Activated CD4-positive, alpha-beta T cell treated with anti-CD3 and anti-CD28 coated beads for 4 hours (primary cell): ENCODE measurements at places on chromosomes 7 and 10.

DNA sequence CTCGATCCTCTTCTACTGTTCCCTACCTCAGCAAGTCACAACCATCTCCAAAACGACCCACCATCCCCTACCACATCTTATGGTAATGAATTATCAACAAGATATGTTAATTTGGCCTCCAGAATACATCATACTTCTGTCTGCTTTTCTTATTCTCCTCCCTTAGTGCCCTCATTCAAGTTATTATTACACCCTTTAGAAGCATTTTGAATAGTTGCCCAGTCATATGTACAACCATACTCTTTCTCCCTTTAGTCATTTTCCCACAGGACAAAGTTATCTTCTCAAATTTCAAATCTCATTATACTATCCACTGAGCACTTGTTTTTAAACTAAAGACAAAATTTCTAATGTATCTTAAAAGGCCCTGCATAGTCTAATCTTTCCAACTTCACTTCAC, 71.0 kb downstream of the GNAT3 start:
- no peak for DNase-seq

GRCh38 chr10:49153971-49154370, 20.1 kb upstream of the FAM170B start:
- DNase-seq = no peak

GRCh38 chr10:124535731-124536495, 74.3 kb downstream of the LHPP start:
- no peak for DNase-seq

GRCh38 chr7:94301024-94301586, 93.6 kb upstream of the COL1A2 start:
- DNase-seq = no peak

- no peak for DNase-seq
Observed at GRCh38 chr7:151313857-151314256, 27.8 kb upstream of the NUB1 start.

GRCh38 chr7:57415326-57415725, 34.7 kb upstream of the ZNF716 start:
- DNase-seq = no peak

DNA sequence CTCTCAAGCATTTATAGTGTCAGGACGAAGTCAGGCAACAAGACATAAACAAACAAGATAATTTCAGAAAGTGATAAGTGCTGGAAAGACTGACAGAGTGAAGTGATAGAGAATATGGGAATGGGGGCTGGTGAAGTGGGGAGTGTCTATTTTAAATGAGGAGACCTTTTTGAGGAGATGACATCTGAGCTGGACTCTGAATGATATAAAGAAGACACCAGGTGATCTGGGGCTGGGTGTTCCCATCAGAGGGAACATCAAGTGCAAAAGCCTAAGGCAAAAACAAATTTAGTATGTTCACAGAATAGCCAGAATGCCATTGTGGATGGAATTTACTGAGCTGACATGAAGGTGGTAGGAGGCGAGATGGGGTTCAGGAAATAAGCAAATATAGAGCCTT, 83.4 kb downstream of the PPP1R3A start:
- DNase-seq = no peak

DNA sequence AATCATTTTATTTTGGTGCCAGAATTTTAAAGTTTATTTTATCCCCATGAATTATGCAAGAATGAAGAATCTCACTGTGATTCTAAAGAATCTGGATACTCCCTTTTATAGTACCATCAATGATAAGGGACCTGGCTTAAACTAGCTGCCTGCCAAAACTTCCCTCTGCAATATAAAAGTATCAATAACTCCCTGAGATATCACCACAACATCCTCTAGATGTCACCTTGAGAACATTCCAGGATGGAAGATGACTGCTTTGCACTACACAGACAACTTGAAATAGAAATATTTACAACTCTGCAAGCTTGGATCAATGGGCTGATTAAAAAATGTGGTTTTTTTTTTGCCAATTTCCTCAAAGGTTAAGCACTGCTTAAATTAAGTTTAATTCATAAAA, 142.1 kb downstream of the SLC25A13 start:
- no peak for DNase-seq

DNA sequence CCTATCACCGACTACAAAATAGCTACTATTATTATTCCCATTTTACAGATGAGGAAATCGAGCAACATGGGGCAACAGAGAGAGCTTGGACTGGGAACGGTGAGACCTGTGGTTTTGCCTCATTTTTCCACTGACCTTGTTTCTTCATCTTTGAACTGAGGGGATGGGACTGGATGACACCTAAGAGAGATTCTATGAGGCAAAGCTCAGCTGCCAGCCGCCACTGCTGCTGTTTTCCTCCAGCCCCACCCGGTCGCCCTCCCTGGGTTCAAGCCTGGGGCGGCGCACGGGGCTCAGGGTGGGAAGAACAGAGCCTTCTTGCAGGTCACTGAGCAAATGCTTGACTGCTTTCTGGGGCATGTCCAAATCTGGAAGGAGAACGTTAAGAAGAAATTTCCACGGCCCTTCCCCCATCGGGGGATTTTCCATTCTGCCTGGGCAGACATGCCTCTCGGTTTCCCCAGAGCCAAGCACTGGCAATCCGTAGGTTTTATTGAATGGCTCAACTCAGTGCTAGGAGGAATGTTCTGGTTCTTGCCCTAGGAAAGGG, 12.3 kb downstream of the DDIT4 start:
- no peak for DNase-seq

GRCh38 chr7:3029138-3029537, 14.5 kb downstream of the CARD11 start:
- no peak for DNase-seq

- no peak for DNase-seq
Observed at GRCh38 chr7:50212666-50213621, 91.6 kb upstream of the IKZF1 start.

- DNase-seq = no peak
Observed at GRCh38 chr10:20466731-20467130, 430.4 kb downstream of the NEBL start.

DNA sequence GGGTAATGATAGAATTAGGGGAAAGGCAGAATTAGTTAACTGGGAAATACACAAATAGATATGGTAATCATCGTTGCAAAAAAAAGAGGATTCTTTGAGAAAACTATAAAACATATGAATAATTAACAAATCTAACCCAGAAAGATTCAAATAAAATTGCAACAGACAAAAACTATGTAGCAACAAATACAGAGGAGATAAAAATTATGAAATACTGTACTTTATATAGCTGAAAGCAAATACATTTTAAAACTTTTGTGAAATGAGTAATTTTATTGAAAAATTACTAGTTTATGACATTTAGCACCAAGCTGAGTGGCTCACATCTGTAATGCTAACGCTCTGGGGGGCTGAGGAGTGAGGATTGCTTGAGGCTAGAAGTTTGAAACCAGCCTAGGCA, 356.7 kb downstream of the CALN1 start:
- DNase-seq = no peak

GRCh38 chr7:20038676-20039075, 178.5 kb downstream of the MACC1 start:
- no peak for DNase-seq

DNA sequence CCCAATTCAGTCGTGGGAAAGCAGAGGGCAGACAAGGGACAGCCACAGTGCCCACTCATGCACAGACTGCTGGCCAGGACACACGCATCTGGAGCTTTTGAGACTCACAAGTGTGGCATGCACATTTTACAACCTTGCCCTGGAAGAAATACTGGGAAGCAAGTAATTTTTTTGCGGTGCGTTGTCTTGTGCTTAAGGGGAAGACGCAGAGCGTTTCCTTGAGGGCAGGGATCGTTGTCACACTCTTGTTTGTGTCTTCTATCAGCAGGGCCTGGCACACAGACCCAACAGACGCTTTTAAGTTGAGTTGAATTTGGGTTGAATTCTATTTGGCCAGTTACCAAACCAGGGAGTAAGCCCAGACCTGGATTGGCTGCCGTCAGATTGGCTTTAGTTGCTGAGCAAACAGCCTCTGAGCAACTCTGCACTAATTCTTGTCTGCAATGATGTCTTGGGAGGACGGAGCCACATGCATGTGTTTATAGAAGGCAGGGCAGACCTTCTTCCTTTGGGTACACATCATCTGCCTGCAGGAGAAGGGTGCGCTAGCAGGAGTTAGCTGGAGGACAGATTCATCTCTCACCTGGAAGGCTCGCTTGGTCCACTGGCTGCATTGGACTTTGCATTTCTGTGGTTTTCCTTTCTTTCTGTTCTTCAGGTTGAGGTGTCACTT, 38.4 kb downstream of the IL2RA start:
- no peak for DNase-seq

DNA sequence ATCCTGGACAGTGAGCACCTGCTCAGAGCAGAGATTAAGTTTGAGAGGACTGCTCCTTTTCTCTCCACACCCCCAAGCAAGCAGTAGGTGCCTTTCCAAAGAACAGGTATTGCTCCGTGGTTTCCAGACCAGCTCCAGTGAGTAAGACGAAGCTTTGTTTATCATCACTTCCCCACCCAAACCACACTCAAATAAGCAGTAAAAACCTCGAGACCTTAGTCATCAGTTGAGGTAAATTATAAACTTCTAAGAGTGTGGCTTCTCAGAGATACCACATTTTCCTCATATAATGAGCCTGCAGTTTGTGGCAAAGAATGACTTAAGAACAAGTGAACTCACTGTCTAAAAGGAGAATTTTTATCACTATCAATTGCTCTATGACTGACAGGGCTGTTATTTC, 50.0 kb upstream of the GRB10 start:
- no peak for DNase-seq

DNA sequence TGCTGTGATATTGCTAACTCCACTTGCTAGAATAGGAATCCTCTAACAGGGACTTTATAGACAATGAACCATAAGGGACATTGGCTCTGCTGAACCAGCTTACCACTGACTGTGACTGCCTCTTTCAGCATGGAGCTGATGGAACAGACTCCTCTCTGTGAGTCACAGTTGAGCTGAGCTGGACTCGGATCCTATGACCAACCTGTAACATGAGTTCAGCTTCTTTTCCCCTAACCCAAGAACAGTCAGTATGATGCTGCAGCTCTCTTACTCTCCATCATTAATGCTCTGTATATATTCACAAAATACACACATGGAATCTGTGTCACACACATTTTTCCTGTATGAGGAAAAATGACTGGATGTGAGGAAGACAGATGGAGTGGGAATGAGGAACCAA, 177.9 kb upstream of the BET1 start:
- no peak for DNase-seq

- no peak for DNase-seq
Observed at GRCh38 chr10:120827251-120827875, 23.8 kb upstream of the WDR11 start.

- DNase-seq = no peak
Observed at GRCh38 chr10:100873827-100874326, 38.9 kb upstream of the SLF2 start.

DNA sequence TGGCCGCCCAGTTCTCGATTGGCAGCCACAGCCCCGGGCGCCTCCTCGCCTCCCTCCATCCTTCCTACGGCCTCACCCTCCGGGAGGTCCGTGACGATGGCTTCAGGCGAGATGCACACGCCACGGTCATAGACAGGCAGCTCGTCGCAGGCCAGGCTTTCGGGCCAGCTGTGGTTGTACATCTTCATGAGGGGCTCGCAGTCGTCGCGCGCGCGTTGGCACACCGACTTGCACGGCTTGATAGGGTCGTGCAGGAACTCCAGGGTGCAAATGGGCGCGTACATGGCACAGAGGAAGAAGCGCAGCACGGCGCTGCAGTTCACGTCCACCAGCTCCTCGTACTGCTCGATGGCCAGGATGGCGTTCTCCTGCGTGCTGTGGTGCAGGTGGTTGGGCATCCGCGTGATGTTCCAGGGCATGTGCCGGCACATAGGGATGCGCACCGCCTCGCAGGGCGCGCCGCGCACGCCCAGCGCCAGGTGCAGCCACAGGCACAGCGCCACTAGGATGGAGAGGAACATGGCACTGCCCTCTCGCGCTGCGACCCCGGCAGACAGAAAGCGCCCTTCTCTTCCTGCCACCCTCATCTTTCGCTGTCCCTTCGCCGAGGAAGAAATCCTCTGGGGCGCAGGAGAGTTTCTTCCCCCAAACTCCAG, 472 bp downstream of the SFRP4 start:
- no peak for DNase-seq

DNA sequence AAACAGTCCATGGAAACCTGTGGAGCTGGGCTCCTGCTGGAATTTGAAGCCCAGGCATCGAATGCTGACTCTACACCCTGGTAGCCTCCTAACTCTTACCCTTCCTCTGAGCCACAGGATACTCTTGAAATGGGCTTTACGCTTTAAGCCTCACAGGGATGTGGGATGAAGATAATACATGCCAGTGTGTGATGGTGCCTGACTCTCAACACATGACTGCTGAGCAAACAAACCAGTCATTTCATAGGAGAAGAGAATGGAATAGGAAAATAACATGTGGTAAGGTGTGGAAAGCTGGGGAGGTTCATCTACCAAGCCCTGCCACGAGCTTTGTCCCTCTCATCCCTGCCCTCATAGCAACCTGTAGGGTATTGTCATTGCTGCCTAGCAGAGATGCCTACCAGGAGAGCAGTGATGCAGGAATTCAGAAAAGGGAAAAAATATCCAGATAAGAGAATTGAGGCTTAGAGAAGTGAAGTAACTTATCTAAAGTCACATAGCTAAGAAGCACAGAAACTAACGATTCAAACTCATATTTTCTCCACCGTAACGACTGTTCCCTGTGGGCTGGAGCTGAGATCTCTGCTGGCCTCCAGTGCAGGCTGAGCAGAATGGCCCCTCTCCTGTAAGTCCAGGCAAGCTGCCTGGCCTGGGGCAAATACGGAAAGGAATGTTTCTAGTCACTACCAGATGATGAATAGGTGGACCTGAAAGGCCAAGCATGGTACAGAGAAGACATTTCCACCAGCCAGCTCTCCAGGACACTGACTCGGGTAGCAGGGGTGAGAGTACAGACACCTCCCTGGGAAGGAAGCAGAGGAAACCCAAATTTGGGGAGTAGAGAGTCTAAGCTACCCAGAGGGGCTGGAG, 90.2 kb upstream of the DUSP5 start:
- no peak for DNase-seq

DNA sequence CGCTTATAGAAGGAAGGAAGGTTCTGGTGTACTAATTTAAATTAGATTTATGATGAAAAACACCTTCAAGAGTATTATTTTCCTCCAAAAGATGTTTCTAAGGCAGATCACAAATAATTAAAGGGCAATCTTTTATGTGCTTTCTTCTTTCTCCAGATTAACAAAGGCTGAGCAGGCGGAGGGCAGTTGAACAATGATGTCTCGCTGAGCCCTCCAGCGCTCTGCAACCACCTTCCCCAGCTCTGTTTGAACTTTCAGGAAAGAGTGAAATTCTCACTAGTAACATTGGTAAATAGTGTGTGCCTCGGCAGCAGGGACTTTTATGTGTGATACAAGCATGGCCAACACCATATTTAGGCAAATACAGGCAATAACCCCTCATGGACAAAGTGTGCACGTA, 379.1 kb upstream of the MKI67 start:
- DNase-seq = no peak

DNA sequence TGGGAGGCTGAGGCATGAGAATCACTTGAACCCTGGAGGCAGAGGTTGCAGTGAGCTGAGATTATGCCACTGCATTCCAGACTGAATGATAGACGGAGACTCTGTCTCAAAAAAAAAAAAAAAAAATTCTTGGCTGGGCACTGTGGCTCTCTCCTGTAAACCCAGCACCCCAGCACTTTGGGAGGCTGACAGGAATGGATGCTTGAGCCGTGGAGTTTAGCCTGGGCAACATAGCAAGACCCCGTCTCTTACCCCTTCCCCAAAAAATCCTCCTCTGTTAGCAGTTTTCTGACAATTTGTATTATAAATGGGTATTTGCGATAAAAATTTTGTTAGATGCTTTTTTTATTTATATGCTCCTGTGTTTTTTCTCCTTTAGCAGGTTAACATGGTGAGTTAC, 11.0 kb downstream of the SAMD8 start:
- no peak for DNase-seq
